ENCODE measurements at places on chromosomes 3 and 15.

DNA sequence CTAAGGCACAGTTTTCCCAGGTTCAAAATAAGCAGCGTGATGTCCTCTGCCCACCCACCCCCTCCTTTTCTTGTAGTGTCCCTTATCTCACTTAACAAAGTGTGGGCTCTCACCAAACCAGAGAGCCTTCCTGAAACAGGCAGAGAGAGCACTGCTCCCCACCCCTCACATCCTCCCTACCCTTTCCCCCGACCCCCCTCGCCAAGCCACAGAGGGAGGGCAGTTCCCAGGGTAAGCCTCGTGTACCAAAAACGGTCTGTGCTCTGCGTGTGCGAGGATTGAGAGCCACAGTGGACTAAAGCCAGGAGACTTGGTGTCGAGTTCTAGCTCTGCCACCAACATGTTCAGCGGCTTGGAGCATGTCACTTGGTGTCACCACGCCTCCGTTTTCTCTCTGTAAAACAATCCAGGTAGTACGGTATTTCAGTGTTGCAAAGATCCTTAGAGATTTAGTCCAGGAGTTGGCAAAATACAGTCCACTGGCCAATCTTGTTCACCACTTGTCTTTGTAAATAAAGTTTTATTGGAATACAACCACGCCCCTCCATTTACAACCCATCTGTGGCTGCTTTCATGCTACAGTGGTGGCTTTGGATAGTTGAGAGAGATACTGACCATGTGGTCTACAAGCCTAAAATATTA lies 249.9 kb downstream of the OPA1 start:
- DNase-seq = no peak

DNA sequence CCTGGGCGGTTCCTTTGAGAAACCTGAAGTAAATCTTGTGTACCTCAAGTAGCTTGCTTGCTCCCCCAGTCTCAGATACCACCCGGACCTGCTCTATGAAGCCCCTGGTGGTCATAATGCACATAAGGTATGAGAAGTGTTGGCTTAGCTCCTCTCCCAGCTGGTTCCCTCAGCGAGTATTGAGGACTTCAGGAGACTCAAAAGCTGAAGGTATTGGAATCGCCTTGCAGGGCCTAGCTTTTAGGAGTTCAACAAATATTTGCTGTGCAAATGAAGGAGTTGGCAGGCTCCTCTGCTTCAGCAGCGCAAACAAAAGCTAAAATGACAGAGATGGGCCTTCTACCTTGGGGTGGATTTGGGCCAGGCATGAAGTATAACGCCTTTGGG lies 1.7 kb downstream of the CMTM8 start:
- no peak for DNase-seq

GRCh38 chr3:149701206-149701976 lies 43.6 kb upstream of the WWTR1 start:
- no peak for DNase-seq

GRCh38 chr3:48445277-48445882 lies 1.2 kb upstream of the ATRIP start:
- no peak for DNase-seq

- DNase-seq = no peak
These were observed 226.6 kb upstream of the TLE3 start for GRCh38 chr15:70324001-70324974.

DNA sequence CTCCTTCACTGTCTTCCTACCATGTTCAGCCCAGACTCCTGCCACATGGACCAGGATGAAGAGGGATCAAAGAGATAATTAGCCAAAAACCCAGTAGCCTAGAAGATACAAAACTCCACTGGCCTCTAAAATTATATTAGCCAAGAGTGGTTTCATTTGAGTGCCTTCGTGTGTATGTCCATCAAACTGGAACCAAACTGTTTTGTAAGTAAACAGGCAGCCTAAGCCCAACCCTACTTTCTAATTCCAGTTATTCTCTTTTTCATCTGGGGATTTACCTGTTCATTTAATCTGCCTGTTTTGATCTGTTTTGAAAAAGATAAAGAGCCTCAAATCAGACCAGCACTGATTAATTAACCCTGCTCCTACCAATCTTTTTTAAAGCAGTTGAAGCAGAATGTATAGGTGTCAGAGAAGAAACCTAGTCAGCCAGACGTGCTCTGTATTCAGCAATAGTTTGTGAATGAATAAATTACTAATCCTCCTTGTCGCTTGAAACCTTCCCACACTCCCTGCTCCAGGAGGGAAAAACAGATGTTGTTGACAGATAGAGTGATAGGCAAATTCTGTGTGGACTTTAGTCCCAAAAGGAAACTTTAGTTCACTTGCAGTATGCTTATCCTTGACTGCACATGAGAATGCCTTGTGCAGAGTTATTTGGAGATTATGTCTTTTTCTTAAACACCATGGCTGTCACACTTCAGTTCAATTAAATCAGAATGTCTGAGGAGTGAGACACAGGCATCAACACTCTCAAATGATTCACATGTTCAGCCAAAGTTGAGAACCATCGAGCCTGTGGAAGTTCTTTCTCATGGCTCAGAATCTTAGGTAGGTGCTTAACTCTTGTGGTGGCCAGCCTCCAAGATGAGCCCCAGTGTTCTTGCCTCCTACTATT lies 55.5 kb upstream of the ZBED2 start:
- no peak for DNase-seq

DNA sequence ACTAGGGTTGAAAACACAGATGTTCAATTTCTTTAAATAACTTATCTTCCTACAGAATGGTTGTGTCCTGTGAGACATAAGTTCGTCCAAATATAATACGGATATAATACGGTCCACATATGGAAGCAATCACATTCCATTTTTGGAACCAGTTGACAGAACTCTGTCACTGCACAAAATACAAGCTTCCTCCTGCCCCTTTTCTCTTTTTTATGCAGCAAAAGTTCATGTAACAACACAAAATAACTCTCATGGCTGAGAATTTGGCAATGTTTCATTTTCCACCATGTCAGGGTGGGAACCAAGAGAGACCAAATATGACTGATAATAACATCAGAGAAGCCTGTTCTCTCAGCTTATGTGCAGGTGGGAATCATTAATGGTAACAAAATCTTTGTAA lies 158.1 kb upstream of the ZNF385D start:
- DNase-seq = no peak

DNA sequence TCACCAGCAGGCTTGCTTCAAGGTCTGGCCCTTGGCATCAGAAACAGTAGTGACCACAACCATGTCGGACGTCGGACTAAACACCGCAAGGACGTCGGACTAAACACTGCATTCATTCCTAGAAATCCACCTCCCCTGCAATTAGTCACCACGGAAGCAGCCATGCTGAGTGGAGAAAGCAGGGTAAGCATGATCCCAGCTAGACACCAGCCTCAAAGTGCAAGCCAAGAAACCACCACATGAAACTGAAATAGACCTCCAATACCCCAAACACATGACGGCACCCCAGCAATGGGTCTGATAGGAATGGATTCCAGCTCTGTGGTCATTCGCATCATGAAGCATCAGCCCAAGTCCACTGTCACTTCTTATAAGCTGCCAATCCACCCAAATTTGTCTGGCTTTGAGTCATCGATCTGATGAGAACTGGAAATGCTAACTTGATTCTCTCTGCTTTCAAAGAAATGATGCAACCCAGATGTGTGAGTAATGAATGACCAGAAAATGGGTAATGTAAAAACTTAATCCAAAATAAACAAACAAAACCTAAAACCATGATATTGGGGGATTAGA lies 348.3 kb upstream of the TMCO5A start:
- no peak for DNase-seq

GRCh38 chr3:101873619-101874018 lies 24.3 kb downstream of the NFKBIZ start:
- DNase-seq = no peak

- DNase-seq = no peak
These were observed 39.9 kb downstream of the PLCH1 start for GRCh38 chr3:155704771-155705559.

- DNase-seq = no peak
These were observed 131.7 kb upstream of the PLXND1 start for GRCh38 chr3:129738172-129738571.

- DNase-seq = no peak
These were observed 131.9 kb downstream of the B3GALNT1 start for GRCh38 chr3:160973067-160973809.

DNA sequence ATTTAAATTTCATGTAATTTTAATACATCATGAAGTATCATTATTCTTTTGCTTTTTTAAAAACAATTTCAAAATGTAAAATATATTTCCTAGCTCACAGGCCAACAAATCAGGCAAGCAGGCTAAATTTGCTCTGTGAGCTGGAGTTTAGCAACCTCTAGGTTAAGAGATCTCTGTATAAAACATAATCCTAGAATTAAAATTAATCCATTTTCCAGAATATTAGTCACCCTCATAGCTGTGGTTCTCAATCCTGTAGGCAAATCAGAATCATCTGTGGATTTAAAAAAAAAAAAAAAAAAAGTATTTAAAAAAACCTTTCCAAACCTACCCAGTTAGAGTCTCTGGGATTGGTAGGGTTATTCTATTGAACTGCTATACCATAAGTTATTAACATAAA lies 209.7 kb downstream of the MINAR1 start:
- DNase-seq = no peak

GRCh38 chr3:50028346-50028745 lies 60.4 kb upstream of the RBM5 start:
- no peak for DNase-seq

DNA sequence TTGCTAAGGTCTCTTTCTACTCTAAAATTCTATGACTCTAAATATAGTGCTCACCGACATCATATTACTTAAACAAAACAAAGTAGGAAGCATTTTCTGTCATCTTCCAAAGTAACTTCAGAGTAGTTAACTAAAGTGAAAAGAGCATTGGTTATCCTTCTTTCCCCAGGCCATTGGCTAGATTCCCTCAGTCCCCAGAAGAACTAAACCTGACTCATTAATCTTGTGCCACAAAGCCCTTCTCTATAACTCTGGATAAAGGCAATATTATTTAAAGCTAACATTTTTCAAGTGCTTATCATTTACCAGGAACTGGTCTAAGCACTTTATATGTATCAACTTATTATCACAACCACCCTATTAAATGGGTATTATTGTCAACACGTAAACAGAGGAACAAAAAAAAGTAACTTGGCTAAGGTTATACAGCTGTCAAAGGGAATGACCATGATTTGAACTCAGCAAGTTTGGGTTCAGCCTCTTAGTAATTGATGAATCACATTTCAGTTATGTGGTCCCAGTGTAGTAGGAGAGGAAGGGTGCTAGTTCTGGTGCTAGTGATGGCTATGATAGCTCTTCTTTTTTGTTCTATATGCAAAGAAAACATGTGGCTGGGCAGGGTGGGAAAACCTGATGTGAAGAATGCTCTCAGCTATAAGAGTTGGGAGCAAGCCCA lies 304.9 kb downstream of the FGF12 start:
- DNase-seq = no peak

DNA sequence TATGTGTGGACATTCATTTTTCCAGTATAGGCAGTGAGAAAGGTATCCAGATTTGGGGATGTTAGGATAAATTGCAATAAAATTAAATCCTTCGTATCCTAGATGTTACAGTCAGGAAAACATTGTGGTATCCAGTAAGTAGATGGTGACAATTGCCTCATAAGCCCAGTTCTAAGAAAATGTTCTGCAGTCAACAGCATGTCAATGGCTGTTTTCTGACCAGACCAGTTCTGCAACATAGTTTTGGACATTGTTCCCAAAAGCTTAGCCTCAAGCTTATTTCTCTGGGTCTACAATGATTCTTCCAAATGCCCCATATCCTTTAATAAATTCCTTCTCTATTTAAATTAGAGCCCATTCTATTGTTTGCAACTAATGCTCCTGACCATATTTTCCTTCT lies 480.7 kb downstream of the FHIT start:
- DNase-seq = no peak

- no peak for DNase-seq
These were observed 149.6 kb downstream of the LEKR1 start for GRCh38 chr3:156975721-156976120.

DNA sequence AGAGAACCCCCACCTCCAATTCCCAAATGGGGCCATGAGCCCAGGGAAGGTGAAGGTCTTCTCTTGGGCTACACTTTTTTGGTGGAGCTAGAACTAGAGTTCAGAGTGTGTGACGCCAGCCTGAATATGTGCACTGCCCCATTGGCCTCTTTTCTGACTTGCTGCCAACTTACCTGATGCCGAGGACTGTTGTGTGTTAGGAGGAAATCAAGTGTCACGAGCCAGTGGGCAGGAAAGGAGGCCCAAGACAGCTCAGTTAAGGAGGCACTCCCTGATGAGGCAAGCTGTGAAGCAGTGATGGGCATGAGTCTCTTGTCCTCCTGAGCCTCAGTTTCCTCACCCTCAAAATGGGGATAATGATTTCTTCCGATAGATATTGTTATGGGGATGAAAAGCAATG lies 107.8 kb downstream of the ANP32A start:
- DNase-seq = no peak

- DNase-seq = no peak
These were observed 18.1 kb upstream of the VWA5B2 start for GRCh38 chr3:184211297-184211696.

DNA sequence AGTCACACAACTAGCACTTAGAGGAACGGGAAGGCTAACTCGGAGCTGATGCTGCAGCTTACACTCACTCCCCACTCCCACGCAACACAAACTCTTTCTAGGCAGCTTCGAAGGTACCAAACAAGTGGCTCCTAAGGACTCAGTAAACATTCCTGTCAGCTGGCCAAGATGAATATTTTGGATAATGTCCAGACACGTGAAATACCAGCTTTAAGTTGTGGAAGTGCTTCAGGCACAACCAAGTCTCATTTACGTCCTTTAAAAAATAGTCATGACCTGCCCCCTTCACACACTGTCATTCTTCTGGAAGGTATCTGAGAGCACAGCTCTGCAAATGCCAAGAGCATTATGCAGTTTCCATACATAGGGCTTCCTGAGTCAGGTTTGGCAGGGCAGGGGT lies 1005.9 kb upstream of the CFAP20DC start:
- no peak for DNase-seq
